ENCODE measurements at places on chromosomes 5 and 9. TPM values are rescaled to one million over a fixed set of nuclear protein-coding genes. Genes with fewer than 3 reads are reported as not detected.

DNA sequence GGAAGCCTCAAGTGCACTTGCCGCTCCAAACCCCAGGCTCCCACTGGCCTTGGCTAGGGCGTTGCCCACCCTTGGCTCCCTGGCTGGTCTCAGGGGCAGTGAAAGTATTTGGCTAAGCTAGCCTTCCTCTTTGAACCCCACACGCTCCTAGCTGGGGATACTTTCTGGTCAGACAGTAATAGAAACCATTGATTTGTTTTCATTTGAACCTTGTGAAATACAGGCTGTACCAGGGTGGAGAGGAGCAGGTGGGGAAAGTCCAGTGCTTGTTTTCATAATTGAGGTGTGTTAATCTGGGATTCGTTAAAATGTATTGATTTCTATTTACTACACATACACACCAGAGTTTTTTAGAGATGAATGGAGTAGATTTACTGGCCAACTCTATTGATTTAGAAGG is 45.9 kb upstream of the TRMT10B start:
- no peak for DNase-seq

- DNase-seq: no peak
These were observed 848.4 kb upstream of the COX7C start for GRCh38 chr5:85769347-85769746.

P4HA2 gene
- total RNA-seq: 10.1 TPM

SHOC1 gene
- not detected for total RNA-seq

- DNase-seq: no peak
These were observed 130.2 kb upstream of the LMX1B start for GRCh38 chr9:126483468-126484073.
